KBM-7 (cell line): ENCODE measurements at places on chromosomes 2 and 18.

GRCh38 chr2:30147196-30147714, 448 bp downstream of the YPEL5 start:
- no peak for DNase-seq

GRCh38 chr2:20165677-20166509, 59.0 kb downstream of the SDC1 start:
- no peak for DNase-seq

- DNase-seq: no peak
Observed at GRCh38 chr2:9800975-9801726, 42.1 kb upstream of the TAF1B start.

DNA sequence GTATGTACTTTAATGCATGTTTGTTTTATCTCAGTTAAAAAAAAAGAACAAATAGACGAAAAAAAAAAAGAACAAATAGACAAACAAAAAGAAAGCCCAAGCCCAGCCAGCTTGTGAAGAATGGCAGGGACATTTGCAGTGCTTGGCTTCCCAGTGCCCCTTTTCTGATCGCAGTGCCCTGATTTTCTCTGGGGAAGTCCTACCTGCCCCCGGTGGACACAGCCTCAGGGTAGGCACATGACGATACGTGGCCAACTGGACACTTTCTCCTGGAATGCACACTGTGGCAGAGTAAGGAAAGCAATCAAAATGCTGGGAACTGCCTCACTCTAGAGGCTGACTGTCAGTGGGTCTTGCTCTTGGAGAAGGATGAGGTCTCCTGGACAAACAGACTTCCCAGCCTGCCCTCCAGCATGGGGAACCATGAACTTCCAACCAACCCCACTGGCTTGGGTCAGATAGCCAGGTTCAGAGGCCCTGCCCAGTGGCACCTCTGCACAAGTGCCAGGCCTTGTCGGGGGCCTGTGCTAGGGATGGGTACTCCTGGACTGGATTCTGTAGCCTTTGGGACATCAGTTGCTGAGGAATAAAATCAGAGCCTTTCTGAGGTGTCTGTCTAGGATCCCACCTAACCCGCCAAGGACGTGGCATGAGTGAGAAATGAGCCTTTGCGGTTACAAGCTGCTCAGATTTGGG, 76.7 kb downstream of the INHBB start:
- no peak for DNase-seq

- no peak for DNase-seq
Observed at GRCh38 chr2:230925443-230925878, 419 bp upstream of the GPR55 start.

- DNase-seq: peak; percentile 68
Observed at GRCh38 chr18:30748541-30748940, 294.0 kb downstream of the DSC3 start.

GRCh38 chr2:133197156-133197555, 371.1 kb downstream of the NCKAP5 start:
- DNase-seq: no peak

DNA sequence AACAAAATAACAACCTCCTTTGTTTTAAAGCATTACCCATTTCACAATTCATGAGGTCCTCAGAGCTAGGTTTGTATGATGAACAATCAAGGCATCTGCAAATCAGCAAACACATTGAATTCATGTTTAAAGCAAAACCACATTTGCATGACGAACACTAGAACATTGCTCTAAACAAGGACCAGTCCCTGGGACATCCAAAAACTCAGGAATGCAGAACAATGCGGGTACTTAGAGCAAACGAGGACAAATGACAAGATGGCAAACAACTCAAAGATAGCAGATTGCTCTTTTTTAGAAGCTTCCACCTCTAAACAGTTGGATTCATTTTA, 45.7 kb upstream of the RALBP1 start:
- no peak for DNase-seq

DNA sequence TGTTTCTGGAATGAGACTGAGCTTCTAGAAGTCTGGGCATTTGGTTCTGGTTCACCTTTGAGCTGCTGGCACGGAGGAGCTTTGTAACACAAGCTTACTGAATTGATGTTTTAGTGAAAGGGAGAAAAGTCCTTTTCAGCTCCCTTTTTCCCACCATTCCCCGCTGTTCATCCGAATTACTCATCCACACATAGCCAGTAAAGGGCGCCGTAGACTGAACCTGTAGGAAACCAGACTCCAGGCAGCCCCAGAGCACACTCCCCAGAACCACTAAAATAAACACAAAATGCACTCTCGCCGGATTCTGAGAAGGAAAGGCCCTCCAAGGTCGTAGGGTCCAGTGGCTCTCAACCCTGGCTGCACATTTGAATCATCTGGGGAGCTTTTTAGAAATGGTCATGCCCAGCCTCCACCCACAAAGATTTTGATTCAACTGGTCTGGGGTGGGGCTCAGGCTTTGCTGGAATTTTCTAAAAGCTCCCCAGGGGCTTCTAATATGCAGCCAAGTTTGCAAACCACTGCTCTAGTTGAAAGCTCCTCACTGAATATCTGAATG, 29.6 kb downstream of the TCF7L1 start:
- DNase-seq: no peak

DNA sequence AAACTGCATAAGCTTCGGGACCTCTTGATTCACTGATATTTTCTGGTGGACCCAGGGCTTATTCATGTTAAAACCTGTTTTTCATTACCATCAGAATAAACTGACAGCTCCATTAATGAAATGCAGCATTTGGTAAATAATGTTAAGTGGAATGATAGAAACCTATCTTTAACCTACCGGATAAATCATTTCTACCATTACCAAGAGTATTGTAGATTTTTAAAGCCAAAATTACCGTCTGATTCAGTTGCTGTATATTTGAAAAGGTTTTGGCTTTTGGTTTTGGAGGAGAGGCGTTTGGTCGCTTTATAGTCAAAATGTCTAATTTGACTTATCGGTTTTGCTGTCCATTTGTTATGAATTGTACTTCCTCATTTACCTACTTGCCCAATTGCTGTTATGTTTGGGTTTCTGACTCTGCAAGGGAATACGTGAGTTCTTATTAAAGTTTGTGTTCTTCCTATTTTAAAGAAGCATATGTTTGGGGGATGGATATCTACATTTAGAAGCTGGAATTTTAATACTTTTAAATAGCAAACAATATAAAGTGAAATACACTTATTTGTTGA, 1.0 kb upstream of the CUL3 start:
- peak; percentile 74 for DNase-seq

- no peak for DNase-seq
Observed at GRCh38 chr2:178345951-178346350, 105.0 kb downstream of the PRKRA start.

DNA sequence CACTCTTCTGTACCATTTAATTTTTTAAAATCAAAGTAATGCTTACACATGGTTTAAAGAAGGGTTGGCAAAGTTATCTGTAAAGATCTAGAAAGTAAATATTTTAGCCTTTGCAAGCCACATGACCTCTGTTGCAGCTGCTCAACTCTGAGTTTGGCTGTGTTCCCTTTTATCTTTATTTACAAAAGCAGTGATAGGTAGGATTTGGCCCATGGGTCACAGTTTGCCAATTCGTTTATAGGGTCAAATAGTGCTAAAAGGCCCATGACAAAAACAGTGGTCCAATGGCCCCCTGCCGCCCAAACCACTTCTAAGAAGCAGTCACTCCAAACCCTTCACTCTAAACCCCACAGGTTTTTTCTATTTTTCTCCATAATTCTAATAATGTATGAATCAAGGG, 124.8 kb downstream of the PARD3B start:
- no peak for DNase-seq

DNA sequence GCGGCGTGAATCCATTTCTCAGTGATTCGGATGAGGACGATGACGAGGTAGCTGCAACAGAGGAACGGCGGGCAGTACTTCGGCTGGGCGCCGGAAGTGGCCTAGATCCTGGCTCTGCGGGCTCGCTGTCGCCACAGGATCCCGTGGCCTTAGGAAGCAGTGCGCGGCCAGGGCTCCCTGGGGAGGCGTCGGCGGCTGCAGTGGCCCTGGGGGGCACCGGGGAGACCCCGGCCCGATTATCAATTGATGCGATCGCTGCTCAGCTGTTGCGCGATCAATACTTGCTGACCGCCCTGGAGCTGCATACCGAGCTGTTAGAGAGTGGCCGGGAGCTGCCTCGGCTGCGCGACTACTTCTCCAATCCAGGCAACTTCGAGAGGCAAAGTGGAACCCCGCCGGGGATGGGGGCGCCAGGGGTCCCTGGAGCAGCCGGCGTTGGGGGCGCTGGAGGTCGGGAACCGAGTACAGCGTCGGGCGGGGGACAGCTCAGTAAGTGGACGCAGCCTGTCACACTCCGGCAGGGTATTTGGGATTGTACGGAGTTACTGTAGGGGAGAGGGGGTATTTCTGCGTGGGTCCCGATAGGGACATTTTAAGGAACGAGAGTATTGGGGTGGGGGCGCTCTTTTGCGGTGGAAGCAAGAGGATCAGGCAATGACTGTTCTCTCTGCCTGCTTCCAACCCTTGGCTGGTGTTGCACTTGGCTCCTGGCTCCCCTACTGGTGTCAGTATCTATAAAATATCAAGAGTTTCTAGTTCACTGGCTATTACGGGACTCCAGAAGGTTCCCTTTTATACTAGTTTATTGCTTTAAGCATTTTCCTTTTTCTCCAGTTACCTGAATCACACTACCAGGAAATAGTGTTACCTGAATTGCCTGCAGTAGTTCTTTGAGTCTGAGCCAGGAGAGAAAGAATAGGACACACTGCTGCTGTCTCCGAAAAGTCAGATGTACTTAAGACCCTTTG, 772 bp downstream of the RELCH start:
- DNase-seq: peak; percentile 49

DNA sequence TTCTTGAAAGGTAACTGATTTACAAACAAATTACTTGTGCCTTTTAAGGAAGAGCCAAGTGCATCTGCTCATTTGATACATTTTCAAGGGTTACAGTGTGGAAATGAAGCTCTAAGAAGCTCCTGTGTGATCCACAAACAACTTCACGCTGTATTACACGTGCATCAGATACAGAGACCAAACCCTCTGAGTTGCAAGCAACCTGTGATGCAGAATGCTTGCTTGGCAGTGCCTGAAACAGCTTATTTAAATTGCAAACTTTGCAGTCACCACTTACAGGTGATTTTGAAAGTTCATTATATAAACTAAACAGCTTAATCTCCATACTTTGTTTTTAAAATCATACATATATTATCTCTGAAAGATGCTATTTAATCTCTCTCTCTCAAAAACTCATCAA, 50.1 kb downstream of the ZEB2 start:
- no peak for DNase-seq

GRCh38 chr2:157526070-157526469, 82.2 kb upstream of the CYTIP start:
- no peak for DNase-seq

DNA sequence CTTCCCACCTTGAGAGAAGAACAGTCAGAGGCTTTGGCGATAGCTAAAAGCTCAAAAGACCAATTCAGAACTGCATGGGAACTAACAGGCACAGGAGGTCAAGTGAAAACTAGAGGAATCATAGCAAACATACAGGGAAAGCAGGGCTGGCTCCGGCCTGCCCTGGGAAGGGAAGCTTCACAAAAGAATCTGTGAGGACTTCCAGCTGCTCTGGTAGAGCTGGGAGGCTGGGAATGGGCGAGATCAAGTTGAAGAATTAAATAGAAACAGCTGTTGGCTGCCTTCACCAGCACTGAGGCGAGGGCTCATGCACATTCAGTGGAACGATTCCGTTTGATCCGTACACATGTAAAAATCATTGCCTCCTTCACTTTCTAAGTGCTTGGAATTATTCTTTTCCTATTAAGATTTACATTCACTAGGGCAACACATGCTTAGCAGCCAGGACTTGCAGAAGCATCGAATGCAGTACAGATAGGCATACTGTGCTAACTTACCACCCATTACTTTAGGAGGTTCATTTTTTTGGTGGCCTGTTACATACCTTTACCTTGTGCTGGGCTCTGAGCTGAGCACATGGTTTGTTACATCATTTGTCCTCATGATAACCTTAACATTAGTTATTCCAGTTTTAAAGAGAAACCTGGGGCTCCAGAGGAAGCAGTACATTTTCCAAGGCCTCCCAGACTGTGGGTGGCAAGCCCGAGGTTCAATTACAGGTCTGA, 125.4 kb upstream of the RNF152 start:
- DNase-seq: no peak

DNA sequence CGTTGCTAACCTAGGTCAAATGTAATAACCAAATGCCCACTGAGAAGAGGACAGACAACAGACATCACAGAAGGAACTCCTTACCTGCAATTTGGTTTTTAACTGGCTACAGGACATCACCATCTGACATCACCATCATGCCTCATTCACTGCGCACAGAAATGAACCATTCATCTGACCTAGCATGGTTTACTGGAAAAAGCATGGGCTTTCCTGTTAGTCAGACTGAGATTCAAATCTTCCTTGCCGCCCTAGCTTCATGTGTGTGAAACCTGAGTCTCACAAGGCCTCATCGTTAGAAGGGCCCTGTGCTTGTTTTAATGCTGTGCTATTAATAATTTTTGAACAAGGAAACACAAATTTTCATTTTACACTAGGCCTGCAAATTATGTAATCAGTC, 1.1 kb upstream of the HIBCH start:
- no peak for DNase-seq

DNA sequence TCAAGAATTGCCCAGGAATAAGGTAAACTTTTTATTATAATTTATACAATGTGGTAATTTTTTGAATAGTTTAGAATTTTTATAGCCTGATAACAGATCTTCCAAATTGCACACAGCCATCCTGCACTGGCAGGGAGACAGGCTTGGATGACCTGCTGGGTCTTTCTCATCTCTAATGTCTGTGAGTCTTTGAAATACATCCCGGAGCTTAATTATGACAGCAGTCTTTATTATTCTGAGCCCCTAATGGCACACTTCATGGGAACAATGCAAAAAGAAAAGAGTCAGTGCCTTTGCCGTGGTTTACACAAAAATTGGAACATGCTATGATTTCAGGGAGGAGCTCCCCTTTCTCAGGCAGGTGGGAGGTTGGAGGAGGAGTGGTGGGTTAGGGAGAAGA, 71.0 kb downstream of the TMEM182 start:
- DNase-seq: no peak

GRCh38 chr18:63368611-63369010, 1.6 kb upstream of the KDSR start:
- no peak for DNase-seq

DNA sequence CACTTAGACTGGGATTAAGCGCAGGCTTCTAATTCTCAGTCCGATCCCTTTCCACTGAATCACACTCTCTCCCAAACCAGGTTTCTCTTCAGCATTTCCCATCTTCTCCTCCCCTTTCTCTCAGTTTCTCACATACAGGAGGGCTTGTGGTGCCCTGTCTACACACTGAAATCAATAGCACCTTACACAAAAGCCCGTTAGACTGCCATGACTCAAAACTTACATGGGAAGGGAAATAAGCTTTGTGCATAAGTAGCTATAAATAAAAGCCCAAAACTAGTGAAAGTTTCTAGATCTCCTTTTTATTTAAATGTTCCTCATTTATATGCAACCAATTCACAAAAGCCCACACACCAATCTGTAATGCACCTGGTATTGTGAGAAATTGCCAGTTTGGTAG, 318.4 kb downstream of the TXNL1 start:
- no peak for DNase-seq

DNA sequence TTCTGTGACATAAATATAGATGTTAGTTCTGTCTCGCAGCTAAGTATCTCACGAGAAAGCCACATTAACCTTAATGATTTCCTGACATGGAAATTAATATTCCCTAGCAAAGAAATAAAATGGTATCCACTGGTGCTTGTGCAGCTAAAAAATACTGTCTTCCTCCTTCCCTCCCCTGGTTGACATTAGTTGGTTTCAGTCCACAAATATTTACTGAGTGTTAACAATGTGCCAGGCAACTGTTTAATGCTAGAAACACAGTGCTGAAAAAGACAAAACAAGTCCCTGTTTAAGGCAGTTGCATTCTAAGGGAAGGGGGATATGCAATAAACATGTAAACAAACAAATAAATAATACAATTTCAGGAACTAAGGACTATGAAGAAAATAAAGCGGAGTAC, 44.2 kb upstream of the VPS54 start:
- no peak for DNase-seq
